ENCODE measurements at places on chromosomes 12 and 14.

GRCh38 chr12:95445884-95446505, 28.0 kb upstream of the METAP2 start:
- DNase-seq, result no peak

DNA sequence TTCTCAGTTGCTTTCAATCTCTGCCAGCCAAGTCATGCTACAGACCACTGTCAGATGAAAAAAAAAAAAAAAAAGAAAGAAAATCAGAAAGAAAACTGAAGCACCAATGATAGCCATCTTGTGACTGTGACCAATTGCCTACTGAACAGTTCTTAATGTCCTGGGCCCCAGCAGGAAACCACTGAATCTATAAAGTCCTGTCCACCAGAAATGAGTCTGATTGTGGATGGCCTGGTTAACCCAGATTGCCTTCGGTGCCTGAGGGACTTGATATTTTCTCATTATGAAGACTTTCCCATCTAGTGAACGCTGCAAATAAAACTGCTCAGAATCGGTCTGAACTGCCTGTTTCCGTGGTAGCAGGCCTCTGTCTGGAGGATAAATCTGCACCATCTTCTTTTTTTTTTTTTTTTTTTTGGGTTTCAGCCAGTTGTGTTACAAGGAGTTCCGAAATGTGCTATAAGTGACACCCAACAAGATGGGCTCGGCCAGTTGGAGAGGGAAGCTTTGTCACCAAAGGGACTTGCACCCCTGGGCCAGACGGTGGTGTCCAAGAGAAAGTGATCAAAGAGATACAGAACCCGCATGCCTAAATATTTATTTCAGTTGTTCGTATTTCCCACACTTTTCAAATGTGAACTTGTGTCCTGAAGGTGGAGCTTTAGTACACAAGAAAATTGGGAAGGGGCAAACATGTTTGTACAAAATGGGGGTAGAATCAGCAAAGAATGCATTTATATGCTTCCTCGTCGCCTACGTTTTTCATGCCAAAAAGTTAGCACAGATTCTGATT, 3.0 kb upstream of the PLXNC1 start:
- DNase-seq, result no peak

DNA sequence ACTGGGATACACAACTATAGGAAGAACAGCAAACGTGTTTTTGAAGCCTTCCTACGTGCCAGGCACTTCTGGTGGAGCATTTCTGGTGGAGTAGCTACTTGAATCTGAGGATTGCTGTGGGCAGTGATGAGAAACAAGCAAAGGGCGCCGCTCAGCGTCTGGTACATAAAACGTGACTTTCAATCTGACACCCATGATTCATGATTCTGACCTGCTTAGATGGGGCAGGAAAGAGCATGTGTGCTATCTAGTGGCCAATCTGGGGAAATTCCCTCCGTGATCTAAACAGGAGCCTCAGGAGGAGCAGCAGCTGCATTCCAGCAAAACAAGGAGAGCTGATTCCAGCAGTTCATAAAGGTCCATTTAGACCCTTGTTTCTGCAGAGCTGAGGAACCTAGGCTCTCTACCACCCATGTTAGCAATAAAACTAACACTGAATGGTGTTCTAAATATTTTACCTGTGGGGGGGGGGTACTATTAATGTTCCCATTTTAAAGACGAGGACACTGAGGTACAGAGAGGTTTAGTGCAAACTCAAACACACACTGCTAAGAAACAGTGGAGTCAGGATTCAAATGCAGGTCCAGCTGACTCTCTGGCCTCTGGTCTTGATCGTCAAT, 37.8 kb downstream of the PAH start:
- peak; percentile 52 for DNase-seq

- no peak for DNase-seq
Observed at GRCh38 chr12:49201595-49202295, 12.9 kb upstream of the TUBA1A start.

- no peak for DNase-seq
Observed at GRCh38 chr12:124207617-124208016, 87.3 kb upstream of the RFLNA start.

DNA sequence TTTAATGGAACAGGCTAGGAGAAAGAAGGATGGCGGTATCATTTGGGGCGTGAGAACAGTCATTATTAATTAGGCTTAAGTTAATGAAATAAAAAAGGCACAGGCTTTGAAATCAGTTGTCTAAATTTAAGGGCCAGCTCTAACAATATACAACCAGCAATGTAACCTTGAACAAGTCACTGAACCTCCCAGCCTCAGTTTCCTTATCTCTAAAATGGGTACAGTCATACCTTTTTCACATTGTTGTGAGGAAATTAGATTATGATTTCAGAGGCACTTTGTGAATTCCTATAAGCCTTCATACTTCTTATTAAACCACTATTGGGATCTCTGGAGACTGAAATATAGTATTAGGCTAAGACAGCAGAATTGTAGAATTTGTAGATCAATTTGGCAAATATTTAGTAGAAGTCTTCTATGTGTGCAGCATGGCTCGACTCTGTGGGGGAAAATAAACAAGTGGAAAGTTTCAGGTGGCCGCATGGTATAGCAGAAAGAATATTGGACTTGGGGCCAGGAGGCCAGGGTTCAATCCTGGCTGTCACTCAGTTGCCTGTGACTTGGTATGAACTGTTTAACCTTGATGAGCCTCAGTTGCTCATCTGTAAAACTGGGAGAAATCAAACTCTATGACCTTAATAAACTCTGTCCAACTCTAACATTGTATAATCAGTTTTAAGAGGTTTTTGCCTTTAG, 117.7 kb downstream of the ETV6 start:
- no peak for DNase-seq

GRCh38 chr12:53956251-53956887, 1.7 kb downstream of the HOXC12 start:
- DNase-seq, result no peak

GRCh38 chr14:104957146-104958113, 20.7 kb downstream of the AHNAK2 start:
- no peak for DNase-seq

DNA sequence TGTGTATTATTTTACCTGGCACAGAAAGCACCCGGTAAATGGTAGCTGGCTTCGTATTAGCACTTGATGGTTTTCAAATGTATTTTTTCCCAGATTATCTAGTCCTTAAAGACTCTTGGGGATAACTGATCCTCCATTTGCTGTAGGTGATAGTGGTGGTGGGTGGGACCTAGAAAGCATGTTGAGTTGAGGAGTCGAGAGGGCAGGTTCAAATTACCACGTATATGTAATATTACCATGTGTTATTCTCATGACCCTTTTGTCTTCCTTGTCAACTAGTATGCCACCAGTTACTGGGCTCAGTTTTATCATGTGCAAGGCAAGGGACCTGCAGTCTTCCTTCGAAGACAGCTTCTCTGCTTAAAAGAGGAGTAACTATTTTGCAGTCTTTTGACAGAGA, 1.8 kb downstream of the GLRX5 start:
- no peak for DNase-seq
